ENCODE measurements at places on chromosomes 4 and X. TPM values are rescaled to one million over a fixed set of nuclear protein-coding genes. Genes with fewer than 3 reads are reported as not detected.

UCP1 gene
- not detected for polyA plus RNA-seq

CXCR3 gene
- polyA plus RNA-seq: 108 TPM

RRH gene
- not detected for polyA plus RNA-seq

DNA sequence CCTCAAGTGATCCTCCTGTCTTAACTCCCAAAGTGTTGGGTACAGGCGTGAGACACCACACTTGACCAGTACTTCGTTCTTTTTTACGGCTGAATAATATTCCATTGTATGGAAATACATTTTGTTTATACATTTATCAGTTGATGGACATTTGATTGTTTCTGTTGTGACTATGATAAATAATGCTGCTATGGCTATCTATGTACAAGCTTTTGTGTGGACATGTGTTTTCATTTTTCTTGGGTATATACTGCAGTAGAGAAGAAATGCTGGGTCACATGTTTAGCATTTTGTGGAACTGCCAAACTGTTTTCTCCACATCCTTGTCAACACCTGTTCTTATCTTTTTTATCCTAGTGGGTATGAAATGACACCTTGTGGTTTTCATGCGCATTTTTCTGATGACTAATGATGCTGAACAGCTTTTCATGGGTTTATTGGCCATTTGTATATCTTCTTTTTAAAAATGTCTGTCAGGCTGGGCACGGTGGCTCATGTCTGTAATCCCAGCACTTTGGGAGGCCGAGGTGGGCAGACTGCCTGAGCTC is 37.3 kb downstream of the SAT1 start:
- no peak overlapping the region for H3K4me3 ChIP-seq
- H3K36me3 ChIP-seq: no peaks in the 10 kb centered on the region
- H3K4me1 ChIP-seq: no peaks in the 10 kb centered on the region
- peaks cover 3% of the 10 kb centered on the region for H3K27me3 ChIP-seq
- H3K27ac ChIP-seq: no peak overlapping the region

DNA sequence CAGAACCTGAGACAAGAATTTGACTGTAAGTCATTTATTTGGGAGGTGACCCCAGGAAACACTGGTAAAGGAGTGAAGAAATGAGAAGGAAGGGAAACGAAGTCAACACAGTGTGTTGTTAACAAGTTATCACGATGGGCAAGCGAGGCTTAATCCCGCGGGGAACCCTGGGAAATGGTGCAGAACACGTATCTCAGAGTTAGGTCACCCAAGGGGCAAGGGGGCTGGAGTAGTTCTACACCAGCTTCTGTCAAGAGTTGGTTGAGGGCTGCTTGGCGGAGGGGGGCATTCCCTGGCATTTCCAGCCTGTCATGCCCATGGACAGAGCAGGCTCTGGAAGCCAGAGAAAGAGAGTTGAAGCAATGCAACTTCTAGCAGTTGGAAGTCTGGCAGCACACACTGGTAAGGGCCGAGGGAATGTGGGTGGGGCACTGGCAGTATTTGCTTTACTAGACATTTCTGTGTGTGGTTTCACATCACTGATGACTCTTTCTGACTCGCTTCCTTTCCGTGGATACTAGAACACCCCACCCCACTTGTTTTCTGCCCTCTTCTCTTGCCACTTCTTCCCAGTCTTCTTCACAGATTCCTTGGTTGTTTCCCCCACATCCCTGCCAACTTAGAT is 52.2 kb upstream of the ADGRG2 start:
- peaks cover 11% of the 10 kb centered on the region for H3K4me1 ChIP-seq
- no peaks in the 10 kb centered on the region for H3K36me3 ChIP-seq
- no peak for DNase-seq
- peaks cover 2% of the 10 kb centered on the region for H3K27me3 ChIP-seq
- H3K27ac ChIP-seq: no peak overlapping the region

GRCh38 chr4:79651456-79651855 is 243.4 kb upstream of the GK2 start:
- no peaks in the 10 kb centered on the region for H3K36me3 ChIP-seq
- H3K4me1 ChIP-seq: no peaks in the 10 kb centered on the region
- H3K4me3 ChIP-seq: no peak overlapping the region
- peaks cover 1% of the 10 kb centered on the region for H3K27me3 ChIP-seq
- H3K27ac ChIP-seq: no peak overlapping the region

ADH1B gene
- polyA plus RNA-seq: not detected

FREM3 gene
- polyA plus RNA-seq: not detected

SCD5 gene
- 4.6 TPM for polyA plus RNA-seq

DNA sequence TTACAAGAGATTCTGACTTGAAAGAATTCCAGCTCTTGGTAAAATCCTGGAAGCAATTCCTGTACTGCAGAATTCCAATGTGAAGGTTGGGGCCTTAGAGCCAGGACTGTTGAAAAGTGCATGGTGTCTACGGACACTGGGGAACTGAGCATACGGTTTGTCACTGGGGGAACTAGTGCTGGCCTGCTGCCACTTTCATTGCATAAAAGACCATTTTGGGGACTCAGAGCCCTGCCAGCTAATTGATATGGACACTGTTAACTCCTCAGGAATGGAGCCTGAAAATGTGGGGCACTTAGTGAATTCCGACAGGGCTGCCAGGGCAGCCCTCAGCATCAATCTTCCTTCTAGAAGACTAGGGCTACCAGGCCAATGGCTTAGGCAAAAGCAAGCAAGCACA is 55.9 kb downstream of the AMOT start:
- no peak for DNase-seq
- no peak overlapping the region for H3K27ac ChIP-seq
- no peak overlapping the region for H3K4me3 ChIP-seq
- H3K36me3 ChIP-seq: peaks cover 14% of the 10 kb centered on the region

MRPL1 gene
- polyA plus RNA-seq: 24.4 TPM

DNA sequence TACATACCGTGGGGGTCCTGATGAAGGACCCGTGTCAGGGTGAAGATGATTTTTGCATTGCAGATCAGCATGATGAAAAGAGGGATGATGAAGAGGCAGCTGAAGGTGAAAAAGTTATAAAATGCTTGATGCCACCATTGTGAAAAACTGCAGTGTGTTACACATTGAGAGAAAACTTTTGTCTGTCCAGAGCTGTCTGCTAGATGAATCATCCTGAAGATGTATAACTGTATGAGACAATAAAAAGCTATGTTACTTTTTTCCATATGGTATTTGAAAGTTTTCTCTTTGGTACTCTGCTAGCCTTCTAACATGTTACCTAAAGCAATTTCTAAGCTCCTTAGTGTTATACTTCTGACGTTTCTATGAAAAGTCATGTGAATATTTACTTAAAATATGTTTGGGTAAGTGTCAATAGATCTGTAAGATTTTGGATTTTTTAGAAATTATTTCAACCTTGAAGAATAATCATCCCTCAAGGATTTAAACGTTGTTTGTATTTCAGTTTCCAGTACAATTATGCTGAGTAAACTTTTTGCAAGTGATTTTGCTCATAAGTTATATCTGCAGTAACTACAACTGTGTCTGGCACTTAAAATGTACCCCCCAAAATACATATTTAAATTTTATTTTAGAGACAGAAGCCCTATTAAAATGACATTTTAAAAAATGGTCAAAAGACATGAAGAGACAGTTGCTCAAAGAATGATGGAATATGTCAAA is 9.5 kb downstream of the GNRHR start:
- H3K36me3 ChIP-seq: peaks cover 4% of the 10 kb centered on the region
- no peak overlapping the region for H3K4me3 ChIP-seq
- H3K27me3 ChIP-seq: peaks cover 3% of the 10 kb centered on the region
- no peaks in the 10 kb centered on the region for H3K4me1 ChIP-seq
- peak overlapping the region; percentile 27 for H3K27ac ChIP-seq

SUPT20HL2 gene
- polyA plus RNA-seq: not detected

- H3K27me3 ChIP-seq: no peaks in the 10 kb centered on the region
- H3K36me3 ChIP-seq: no peaks in the 10 kb centered on the region
- peaks cover 43% of the 10 kb centered on the region for H3K4me1 ChIP-seq
- peak overlapping the region; percentile 5 for H3K27ac ChIP-seq
Measured at GRCh38 chr4:26611885-26612284, 28.0 kb downstream of the TBC1D19 start.

All from immature natural killer cell (primary cell).